NCI-H460 (cell line): ENCODE measurements at places on chromosomes 1 and 21.

GRCh38 chr1:73765551-73766233 lies 432.3 kb downstream of the LRRIQ3 start:
- DNase-seq: no peak

DNA sequence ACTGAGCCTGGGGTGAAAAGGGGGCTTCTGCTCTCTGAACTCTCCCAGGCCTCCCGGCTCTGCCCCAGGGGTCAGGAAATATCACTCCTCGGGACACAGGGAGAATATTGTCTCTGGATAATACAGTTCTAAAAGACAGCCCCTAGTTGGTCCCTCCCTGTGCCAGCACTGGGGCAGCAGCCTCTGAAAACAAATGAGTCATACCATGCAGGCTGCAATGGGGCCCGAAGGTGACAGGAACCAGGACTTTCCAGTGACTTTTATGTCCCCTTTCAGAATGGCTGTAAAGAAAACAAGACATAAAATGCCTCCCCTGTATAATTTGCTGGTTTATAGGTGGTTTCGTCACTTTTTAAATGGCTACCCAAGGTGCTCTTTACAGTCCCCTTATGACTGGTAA lies 360.0 kb downstream of the NPHP4 start:
- no peak for DNase-seq

DNA sequence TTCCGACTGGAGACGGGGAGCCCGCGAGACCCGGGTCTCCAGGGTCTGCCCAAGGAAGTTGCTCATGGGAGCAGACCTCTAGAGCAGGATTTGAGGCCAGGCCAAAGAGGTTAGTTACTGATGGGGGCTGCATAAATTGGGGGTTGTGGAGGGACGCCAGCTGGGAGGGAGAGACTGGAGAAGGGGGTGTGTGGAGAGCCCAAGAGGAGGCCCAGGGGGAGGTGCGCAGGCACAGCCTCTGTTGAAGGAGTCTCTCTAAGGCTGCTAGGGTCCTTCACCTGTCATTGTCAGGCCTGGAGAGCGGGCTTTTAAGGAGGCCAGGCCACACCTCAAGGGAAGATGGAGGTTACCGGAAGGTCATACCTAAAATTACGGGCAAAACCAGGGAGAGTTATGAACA lies 363 bp downstream of the PLA2G5 start:
- no peak for DNase-seq

GRCh38 chr1:236836157-236836556 lies 41.1 kb downstream of the MTR start:
- no peak for DNase-seq

DNA sequence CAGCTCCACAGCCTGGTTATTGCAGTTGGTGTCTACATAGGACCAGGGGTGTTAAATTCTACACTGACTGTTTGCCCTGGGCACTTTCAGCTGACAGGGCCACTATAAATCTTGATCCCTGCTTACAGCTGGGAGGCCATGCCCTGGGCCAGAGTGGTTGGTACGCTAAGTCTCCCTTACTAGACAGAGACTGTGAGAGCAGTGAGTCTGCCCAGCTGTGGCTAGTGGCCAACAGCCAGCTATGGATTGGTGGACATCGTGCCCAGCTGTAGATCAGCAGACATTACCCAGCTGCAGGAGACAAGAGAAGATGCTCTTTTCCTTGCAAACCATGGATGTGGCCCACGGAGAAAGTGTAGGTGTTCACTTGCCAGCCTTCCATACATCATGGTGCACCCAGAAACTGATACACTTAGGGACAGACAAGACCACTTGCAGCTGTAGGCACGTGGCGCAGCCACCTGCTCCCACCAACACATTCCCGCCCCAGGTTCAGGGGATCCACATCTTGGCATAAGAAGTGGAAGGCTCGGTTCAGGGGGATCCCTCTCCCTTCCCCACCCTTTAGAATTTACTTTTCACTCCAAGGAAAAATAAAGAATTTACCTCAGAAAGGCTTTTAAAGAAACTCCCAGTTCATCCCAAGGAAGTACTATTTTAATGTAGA lies 16.4 kb upstream of the PAX7 start:
- DNase-seq: no peak

- no peak for DNase-seq
Observed at GRCh38 chr1:125065092-125065820, 3880.5 kb downstream of the SRGAP2C start.

DNA sequence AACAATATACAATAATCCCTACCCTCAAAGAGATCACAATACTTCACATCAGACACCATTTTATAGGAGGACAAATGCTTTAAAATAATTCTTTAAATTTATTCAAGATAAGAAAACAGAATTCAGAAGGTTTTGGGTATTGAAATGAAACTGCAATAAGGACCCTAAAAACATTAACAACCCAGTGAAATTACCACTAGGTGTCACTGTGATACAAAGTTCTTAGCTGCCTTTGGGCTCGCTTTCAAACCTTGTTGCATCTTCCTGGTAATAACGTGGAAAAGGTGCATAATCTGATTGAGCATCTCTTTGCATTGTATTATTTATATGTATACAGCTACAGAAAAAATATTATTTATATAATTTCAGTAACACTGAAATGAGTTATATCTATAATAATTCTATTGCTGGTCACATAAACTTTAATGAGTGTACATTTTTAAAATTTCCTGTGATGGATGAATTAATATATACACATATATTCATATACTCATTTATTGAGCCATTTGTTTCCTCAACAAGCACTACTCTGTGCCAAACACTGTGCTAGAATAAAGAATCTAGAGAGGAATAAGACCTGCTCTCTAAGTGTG lies 185.2 kb downstream of the FAF1 start:
- peak; percentile 45 for DNase-seq

DNA sequence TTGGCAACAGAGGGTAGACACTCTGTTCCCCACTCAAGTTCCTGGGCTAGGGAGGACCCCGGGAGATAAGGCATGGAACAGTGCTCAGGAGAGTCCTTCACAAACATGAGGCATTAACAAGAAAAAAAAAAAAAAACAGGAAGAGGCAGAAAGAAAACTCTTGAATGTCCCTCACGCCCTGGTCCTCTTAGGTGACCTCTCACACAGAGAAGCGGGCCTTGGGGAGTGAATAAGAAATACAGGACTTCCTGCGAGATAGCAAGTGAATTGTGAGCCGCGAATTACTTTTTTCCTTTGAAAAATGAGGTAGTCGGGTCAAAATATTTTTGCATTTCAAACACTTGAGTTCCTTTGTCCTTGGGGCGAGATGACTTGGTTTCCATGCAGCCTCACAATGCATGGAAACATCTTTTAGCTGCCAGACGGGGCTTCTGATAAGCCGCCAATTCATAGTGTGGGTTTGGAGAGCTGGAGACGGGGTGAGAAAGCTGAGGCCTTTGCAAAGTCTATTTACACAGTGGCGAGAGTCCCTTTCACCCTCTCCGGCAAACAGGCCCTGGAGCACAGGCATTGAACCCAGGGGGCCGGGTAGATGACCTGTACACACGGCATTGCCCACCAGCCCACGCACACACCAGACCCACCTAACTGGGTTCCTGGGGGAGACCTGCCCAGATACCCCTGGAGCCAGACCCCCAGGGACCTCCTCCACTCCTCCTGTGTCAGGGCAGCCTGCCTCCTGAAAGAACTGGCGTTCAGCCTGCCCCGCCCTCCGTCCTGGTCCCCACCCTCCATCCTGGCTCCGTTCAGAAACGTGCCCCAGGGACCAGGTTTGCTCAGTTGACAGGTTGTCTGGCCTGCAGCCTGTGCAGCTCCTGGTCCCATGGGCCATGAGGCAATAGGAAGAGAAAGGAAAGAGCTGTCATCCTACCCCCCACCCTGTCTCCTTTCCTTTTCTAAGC lies 192.3 kb downstream of the PRDM16 start:
- DNase-seq: no peak

DNA sequence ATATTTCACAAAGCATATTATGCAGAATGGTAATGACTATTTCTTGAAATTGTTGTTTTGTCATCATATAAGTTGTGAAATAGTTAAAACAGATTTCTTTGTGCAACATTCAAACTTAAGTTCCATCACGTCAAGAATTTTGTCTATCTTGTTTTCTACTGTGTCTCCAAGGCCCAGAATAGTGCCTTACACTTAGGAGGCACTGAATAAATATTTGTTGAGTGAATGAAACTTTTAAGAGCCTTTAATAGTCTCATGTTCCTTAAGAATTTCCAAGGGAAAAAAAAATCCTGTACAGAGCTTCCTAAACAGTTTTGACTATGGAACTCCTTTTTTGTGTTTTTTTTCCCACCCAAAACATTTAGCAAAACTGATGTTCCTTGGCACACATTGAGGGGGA lies 50.8 kb upstream of the TNFSF18 start:
- no peak for DNase-seq

GRCh38 chr1:229035054-229035747 lies 235.7 kb upstream of the RAB4A start:
- DNase-seq: no peak

GRCh38 chr1:97210307-97210706 lies 488.7 kb downstream of the PTBP2 start:
- DNase-seq: no peak

GRCh38 chr1:203521074-203521794 lies 27.3 kb downstream of the OPTC start:
- no peak for DNase-seq

DNA sequence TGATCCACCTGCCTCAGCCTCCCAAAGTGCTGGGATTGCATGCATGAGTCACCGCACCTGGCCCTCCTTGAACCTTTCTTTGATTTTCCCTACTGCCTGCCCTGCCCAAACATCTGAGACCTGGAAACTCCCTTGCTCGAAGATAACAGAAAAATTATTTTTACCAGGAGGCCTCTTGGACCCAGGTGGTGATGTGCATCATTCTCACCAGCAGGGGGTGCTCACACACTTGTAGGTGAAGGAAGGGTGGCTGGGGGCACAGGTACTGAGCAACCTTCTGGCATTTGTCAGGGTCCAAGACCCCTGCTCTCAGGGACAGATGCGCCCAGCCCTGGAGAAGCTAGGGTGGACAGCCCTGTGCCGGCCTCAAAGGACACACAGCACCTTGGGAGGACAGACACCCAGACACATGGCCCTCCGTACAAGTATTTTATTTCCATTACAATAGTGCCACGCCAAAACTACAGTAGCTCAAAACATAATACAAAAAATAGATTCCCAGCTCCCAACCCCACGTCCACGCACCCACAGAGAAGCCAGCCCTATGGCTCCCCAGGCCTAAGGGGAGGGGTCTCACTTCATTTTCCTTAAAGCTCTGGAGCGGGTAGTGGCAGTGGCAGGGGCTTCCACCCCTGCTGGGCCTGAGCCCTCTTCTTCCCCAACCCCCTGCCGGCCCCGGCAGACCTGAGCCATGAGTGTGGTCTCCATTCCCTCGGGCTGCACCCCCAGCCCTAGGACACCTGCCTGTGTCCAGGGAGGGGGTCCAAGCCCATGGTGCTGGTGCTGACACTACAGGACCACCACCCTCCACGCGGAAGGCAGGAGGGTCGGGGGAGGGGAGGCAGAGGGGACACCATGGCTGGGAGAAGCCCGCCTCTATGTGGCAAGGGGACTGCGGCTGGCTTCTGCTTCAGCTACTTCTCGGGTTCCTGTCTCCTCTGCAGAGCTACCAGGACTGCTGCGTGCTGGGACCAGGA lies 40.4 kb upstream of the EIF4G3 start:
- DNase-seq: peak; percentile 35

- no peak for DNase-seq
Observed at GRCh38 chr1:64826991-64827390, 82.1 kb downstream of the RAVER2 start.

- DNase-seq: no peak
Observed at GRCh38 chr1:186499571-186499970, 38.7 kb upstream of the PDC start.

GRCh38 chr1:84615790-84616189 lies 41.5 kb upstream of the CTBS start:
- DNase-seq: no peak

- peak; percentile 56 for DNase-seq
Observed at GRCh38 chr1:184624051-184624450, 130.6 kb downstream of the EDEM3 start.

- no peak for DNase-seq
Observed at GRCh38 chr1:71647513-71648300, 566.9 kb upstream of the ZRANB2 start.

- no peak for DNase-seq
Observed at GRCh38 chr1:242219298-242219901, 220.5 kb upstream of the MAP1LC3C start.

DNA sequence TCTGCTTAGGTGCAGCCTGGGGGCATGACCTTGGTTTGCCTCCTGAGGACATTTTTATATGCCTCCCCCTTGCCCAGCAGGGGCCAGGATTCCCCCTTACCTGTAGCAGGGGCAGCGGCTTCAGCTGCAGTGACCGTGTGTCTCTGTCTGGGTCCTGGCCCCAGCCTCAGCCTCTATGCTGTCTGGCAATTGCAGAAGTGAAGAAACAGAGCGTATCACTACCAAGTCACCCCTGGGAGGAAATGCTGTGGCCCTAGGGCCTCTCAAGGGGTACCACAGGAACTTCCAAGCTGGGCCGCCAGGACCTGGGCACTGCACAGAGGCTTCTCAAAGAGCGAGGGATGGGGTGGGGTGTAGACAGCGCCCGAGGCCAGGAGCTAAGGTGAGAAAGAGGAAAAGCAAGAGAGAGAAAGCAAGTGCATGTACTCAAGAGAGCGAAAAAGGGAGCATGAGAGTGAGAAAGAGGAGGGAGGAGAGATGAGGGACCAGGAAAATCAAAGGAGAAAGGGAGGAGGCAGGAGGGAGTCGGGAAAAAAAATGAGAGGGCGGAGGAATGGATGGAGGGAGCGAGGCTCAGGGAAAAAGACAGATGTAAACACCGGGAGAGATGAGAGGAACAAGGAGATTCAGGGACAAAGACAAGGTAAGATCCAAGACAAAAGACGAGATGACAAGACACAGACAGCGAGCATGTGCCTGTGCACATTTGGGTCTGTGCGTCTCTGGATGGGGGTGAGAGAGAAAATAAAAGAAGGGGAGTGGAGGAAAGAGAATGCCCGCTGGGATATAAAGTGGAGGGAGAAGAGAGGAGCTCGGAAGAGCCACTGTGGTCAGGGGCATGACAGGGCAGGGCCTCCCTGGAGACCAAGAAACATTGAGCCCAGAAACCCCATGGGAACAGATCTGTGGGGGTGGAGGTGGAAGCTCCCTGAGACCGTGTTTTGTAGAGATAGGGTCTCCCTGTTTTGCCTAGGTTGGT lies at the start of gene PTAFR:
TSS of gene PTAFR (minus strand) at position 199 of the 979 bp plus-strand sequence. CDS start 25,669 bp downstream, outside the sequence.
- no peak for DNase-seq

DNA sequence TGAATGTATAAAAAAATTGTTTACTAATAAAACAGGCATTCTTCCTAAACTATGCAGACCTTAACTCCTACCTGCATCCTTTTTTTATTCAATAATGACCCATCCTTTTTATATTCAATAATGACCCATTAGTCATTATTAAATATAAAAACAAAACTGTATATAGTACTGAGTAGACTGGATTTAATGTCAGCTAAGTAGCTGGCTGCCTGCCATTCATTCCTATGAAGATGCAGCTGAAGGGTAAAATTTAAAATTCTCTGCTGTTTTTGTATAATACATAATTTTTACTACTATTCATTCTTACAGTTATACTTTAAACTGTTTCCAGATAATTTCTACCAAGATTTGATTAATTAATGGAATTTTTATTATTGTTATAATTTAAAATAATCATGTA lies 79.3 kb downstream of the DENND1B start:
- no peak for DNase-seq

DNA sequence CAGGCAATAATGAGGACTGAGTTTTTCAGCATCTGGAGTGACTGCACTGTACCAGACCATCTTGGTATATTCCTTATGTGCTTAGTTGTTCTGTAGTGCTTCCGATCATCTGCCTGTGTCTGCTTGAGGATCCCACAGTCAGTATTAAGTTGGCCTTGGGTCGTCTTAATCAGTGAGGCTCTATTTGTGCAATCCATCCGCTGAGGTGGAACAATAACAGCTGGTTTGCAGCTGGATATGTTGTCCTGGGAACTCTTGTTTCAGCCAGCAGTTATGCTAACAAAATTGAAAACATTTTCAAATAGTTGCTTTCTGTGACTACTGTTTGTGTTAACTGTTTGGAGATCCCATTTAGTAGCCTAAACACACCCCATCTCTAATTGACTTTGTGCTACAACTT lies 73.7 kb downstream of the LAMC1 start:
- no peak for DNase-seq
